ENCODE measurements at places on chromosomes 1 and 21.

DNA sequence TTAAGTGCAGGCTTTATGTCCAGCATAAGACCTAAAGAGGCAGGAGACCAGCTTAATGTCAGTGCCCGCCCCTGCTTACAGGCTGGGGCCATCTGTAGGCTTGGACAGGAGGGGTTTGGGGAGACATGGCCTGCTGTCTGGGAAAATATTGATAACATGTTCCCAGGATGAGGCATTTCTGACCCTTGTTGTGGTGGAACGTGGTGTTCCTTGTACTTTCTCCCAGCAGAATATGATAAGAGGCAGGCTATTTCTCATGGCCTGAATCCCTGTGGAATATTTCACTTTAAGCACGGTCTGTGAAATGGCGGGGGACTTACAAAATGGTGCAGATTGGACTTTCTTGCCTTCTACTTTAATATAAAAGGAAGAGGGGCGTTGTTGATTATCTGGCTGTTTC is 41.9 kb upstream of the PLA2G5 start:
- no peak for DNase-seq

- DNase-seq: no peak
These were observed 201.9 kb downstream of the CACNA1E start for GRCh38 chr1:181685211-181685610.

GRCh38 chr1:61981870-61982660 is 212.6 kb upstream of the L1TD1 start:
- no peak for DNase-seq

- DNase-seq: no peak
These were observed 273.9 kb upstream of the FMN2 start for GRCh38 chr1:239817801-239818200.

DNA sequence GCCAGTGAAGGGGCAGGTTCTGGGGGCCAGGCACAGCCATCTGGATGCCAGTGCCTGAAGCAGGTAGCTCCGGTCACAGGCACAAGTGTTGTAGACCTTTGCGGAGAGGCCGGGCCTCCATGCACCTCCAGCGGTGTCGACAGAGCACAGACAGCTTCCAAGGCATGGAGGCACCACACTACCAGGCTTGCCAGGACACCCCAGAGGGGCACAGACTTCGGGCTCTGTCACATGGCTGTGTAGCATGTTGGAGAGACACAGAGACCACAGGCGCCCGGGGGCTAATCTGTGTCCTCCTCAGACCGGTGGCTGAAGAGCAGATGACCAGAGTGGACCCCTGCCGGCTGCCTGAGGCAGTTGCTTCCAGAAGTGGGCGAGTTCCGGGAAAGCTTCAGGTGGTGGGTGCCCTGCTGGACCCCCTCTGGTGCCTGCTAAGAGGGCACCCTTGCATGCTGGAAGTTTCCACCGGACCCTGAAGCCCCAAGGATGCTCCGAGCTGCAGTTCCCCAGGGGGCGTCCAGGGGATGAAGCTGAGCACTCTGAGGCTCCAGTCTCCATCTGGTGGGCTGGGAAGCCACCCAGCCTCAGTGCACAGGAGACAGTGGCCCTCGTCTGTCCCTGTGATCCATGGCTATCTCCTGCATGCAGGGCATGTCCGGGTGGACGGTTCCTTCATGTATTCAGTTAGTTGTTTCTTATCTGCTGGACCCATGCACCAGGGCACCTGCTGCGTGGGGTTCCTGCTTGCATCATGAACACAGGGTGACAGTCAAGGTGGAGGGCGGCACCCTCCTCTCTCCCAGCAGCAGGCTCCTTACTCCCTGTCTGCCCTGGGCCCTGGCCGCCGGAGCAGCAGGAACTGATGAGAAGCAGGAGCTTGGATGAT is 82.4 kb downstream of the OBSCN start:
- no peak for DNase-seq

DNA sequence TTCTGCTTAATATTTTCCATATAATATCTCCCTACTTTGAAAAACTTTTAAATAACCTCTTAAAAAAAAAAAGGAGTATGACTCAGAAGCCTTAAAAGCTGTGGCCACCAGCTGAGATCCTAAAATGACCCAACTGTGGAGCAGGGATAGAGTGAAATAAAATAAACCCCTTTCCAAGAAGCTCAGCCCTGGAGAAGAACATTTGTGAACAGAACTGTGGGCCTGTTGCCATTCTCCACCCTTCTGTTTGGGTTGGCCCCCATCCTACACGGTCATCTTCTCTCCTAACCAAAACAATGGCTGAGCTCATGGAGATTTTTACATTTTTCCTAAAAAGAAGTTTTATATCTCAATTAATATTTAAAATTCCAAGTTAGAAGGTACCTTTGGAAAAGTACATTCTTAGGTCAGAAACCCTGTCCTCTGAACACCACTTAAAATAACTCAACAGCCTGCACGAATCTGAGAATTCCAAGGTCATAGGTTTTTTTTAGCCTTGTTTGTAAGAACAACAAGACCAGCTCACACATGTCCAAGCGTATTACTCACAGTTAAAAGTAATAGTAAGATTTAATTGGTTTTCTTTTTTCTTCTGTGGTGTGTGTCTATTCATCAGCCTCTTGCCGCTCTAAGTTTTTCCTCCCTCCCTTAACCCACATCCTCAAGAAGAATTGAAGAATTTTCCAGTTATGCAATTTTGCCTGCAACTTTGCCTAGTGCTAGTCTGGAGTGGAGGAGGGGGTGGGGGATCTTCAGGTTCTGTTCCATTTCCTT is 107.7 kb upstream of the ERRFI1 start:
- DNase-seq: no peak

GRCh38 chr1:162023181-162023546 is 505 bp downstream of the OLFML2B start:
- no peak for DNase-seq

DNA sequence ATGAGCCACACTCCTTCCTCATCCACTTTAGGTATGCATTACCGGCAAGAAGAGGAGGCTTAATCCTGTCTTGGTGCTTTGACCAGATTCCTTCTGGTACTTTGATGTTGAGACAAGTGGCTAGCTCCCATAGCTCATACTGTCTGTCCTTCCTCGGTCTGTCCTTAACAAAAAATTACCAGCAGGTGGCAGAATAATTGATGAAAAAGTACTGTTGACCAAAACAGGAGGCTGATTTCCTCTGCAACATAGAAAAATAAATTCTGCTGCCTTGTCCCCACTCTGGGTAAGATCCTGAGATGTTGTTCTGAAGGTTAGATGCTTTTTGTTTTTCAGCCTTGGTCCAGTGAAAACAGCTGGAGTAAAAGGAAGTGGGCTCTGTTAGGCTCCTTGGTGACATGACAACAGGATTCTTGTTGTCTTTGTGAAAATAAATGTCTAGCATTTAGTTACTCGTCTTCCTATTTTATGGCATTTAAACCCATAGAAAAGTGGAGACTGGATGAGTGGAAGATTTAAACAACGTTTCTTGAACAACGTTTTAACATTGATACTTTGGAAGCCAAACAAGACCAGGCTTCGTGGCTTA is 11.2 kb upstream of the HJV start:
- DNase-seq: no peak

DNA sequence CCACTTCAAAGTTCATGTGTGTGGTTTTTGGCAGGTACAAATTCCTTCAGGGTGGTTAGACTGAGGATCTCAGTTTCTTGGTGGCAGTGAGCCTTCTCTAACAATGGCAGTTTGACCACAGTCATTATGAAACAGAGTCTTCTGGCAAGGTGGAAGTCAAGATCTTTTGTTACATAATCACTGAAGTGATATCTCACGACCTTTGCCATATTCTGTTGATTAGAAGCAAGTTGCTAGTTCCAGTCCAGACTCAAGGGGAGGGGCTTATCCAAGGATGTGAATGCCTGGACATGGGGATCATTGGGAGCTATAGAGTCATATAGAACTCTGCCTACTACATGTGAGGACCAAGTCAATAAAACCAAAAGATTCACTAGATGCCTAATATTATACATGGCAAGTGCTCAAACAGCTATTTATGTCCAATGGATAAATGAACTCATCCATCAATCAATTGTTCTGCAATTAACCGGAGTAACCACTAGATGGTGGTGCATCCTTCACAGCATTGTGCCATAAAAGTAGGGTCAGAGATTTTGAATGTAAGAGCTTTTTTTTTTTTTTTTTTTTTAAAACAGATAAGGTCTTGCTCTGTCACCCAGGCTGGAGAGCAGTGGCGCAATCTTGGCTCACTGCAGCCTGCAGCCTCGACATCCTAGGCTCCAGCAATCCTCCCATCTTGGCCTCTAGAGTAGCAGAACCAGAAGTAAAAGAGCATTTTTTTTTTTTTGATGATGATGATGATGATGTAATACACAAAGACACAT is 131.9 kb downstream of the CRB1 start:
- no peak for DNase-seq

GRCh38 chr1:59768792-59769735 is 45.7 kb upstream of the HOOK1 start:
- DNase-seq: no peak

GRCh38 chr1:161227196-161227871 is 1.5 kb downstream of the TOMM40L start:
- DNase-seq: peak; percentile 89

- no peak for DNase-seq
These were observed 85.3 kb downstream of the DISP3 start for GRCh38 chr1:11564237-11564636.

GRCh38 chr1:26358411-26359384 is 4.8 kb upstream of the CRYBG2 start:
- DNase-seq: peak; percentile 51

DNA sequence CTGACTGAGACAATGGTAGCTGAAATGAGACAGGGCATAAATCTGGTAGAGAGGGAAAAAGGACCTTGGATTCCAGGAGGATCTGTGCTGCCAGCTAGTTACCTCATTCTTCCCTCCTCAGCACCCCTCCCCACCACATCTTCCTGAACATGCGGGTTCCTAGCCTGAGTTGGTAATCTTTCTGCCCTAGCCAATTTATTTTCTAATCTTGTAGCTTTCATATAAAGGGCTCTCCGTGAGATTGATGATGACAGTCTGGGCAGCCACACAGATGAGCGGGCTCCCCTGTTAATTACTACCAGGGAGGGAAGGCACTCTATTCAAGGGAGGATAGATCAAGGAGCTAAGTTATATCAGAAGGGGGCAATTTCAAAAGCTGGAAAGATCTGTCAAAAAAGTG is 20.2 kb downstream of the ARHGEF11 start:
- DNase-seq: no peak

GRCh38 chr1:78044796-78045562 is 787 bp upstream of the GIPC2 start:
- no peak for DNase-seq

DNA sequence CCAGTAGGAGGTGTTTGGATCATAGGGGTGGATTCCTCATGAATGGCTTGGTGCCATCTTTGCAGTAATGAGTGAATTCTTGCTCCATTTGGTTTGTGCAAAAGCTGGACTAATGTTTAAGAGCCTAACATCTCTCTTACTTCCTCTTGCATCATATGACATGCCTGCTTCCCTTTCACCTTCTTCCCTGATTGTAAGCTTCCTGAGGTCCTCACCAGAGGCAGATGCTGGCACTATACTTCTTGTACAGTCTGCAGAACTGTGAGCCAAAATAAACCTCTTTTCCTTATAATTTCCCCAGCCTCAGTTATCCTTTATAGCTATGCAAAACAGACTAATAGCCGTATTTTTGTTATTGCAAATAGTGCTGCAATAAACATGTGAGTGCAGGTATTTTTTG is 8.1 kb downstream of the PRSS38 start:
- no peak for DNase-seq

- no peak for DNase-seq
These were observed 22.9 kb upstream of the RALGPS2 start for GRCh38 chr1:178702146-178702545.

DNA sequence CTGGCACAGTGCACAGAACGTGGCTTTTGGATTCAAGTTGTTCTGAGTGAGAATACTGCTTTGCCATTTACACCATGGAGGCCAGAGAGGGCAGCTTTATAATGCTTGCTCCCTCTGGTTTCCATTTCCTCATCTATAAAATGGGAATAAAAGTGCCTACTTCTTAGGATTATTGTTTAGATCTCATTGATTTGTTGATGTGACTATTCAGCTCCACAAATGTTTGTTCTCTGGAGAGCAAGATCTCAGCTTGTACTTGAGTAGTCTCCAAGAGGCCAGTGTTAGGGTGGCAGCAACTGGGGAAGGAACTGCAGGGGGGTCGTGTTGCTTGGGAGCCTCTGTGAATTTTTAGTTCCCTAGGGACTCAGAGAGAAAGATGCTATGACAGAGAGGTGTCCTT is 55.2 kb downstream of the YARS1 start:
- DNase-seq: no peak
